GM10248 (cell line): ENCODE measurements at places on chromosomes 4 and X.
A peak's percentile ranks its signal among the peaks of the same experiment; 100 is the strongest.

DNA sequence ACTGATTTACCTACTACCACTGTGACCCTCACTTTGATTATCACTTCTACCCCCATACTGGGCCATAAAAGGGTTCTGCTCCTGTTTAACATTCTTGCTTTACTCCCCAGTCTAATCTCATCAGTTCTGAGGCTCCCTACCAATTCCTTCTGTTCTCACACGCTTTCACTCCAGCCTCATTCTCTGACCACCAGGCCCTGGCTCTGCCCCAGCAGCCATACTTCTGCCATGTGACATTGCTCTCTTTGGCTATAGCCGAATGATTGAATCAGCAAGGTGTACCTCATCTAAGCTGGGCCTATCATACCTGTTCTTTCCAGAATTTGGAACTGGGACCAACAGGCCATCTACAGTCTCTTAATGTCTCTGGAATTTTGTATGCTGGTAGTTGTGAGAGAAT, 14.4 kb upstream of the ELF2 start:
- DNase-seq = no peak

DNA sequence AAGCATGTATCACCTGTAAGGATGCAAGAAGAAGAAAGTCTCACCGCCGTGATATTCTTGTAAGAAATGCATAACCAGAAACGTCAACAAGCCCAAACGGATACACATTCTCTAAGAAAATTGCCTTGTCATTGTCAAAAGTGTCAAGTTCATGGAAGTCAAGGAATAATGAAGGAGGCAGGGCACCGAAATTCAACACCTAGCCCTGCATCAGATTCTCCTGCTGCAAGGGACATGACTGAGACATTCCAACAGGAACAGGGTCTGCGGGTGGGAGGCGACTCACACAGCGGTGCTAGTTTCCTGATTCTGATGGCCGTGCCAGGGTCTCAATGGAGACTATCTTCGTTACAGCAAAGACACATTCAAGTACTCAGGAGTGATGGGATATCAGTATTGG, 26.7 kb downstream of the IRF2 start:
- DNase-seq = no peak

DNA sequence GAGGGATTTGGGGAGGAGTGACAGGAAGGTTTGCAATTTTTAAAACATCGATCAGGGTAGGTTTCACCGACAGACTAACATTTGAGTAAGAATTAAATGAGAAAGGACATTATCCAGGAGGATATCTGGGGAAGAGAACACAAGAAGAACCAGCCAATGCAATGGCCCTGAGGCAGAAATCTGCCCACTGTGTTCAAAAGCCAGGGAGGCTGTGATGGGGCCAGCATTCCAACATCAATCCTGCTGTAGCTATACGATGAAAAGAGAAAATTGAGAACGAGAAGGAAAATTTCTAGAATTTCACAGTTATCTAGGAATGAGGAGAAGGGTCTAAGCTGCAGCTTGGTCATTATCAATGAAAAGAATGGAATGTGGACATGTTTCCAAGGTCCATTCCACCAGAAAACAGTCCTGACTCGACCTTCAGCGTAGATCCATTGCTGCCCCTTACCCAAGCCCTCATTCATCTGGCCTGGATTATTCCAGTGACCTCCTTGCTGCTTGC, 84.4 kb downstream of the APBB2 start:
- DNase-seq = no peak

DNA sequence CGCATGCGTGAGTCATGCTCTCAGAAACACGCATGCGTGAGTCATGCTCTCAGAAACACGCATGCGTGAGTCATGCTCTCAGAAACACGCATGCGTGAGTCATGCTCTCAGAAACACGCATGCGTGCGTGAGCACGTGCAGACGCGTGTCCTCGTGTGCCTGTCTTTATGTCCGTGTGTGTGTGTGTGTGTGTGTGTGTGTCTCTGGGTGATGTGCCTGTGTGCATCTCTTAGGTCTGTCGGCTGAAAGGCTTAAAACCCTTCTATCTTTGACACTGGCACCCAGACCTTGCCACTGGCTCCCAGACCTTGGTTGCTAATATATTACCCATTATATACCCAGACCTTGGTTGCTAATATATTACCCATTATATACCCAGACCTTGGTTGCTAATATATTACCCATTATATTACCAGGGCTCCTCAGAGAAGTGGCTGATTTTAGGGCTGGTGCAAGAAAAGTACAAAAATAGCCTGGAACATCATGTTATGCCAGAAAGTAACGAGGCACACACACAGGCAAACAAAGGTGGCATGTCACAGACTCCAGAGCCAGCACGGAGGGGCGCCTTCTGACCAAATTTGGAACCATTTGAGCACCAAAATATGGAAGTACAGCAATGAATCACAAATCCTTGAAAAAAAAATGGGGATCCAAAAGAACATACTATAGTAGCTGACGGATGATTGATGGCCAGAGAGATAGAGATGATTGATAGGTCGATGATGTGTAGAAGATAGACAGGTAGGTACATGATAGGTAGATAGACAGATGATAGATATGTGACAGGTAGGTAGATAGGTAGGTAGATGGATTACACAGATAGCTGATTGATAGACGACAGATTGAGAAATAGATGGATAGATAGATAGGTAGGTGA, 19.2 kb upstream of the ADRA2C start:
- DNase-seq = no peak

DNA sequence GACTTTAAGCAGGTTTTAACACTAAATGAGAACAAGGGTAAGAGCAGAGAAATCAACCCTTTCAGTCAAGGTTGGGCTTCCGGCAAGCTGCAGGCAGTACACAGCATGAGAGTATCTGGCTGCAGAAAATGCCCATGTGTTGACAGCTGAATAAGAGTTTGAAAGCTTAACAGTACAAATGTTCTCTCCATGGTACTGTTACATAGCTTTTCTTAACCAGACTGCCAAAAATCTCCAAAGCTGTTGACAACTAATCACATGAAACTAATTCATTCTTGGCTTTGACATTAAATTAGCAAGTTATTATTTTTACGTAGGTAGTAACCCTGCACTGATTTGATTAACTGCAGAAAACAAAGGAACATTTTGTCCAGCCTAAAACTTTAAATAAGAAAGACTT, 153.5 kb downstream of the SLC10A7 start:
- no peak for DNase-seq

GRCh38 chr4:86338521-86338920, 21.3 kb downstream of the MAPK10 start:
- DNase-seq = no peak

- no peak for DNase-seq
Observed at GRCh38 chrX:154008521-154008920, 11.2 kb downstream of the IRAK1 start.

DNA sequence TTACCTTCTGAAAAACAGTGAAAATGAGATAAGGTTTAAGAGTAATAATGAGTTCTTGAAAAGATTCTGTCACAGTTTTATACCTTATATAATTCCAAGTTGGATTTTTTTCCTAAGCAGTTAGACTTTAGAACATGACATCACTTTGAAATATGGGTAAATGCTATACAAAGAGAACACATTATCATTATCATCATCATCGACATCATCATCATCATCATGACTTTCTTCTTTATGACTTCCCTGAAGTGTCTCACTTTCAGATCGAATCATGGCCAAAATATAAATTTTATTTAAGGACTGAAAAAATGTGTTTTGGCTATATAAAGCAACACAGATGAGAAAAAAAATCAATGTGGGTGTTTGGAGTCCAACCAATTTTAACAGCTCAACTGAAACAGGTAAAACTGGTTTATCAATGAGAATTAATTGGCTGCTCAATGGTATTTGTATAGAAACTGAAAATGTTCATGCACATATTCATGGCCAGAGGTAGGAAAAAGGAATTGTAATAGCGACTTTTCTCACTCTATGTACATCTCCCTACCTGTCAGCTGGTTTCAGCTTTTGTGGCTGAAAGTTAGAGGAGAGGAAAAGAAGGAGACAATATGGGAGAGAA, 243.1 kb upstream of the GPC4 start:
- no peak for DNase-seq

DNA sequence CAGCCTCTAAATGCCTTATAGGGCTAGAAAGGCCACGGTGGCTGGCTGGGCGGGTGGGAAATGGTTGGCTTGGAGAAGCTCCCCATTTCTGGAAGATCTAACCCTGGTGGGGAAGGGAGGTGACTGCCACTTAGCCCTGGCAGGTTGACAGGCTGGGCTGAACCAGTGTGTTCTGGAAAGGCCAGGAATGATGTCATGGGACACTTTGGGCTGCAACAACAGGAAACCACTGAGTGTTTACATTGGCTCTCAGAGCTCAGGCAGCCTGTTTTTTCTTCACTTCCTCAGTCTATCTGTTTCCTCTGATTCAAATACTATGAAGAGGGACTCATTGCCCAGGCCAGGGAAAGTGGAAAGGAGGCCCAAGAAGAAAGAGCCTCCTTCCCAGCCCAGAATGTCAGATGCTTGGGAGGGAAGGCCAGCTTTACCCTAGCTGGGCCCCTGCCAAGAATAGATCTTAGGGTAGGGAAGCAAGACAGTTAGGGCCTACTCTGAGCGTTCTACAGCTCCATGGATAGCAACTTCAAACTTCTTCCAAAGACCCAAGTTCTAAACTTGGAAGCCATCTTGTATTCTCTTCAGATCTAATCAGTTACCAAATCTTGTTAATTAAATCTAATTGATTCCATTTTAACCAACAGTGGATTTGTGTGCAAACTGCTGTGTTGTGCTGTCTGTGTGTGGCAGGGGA, 65.8 kb upstream of the MSN start:
- DNase-seq = no peak

DNA sequence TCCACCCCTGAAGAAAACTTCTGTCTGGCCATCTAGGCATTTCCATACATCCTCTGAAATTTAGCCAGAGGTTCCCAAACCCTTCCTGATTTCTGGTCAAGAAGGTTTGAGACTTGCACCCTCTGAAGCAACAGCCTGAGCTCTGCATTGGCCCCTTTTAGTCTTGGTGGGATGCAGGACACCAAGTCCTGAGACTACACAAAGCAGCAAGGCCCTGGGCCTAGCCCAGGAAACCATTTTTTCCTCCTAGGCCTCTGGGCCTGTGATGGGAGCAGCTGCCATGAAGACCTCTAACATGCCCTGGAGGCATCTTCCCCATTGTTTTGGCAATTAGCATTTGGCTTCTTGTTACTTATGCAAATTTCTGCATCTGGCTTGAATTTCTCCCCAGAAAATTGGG, 196.6 kb downstream of the IL1RAPL2 start:
- DNase-seq = no peak

DNA sequence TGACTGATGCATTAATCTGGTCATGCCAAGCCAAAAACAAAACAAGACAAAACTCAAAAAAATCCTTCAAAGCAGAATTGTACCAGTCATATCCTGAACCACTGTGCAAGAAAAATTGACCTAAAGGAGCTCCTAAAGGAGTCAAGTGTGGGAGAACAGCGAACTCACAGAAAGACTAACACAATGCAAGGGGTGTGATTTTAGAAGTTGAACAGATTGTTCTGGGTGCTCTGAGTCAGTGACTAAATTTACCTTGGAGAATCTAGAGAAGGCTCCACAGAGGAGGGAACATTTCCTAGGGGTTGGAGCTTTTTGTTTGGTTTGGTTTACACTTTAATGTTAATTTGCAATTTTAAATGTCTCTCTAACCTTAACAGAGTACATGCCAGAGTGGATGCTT, 48.9 kb upstream of the PHF8 start:
- no peak for DNase-seq

DNA sequence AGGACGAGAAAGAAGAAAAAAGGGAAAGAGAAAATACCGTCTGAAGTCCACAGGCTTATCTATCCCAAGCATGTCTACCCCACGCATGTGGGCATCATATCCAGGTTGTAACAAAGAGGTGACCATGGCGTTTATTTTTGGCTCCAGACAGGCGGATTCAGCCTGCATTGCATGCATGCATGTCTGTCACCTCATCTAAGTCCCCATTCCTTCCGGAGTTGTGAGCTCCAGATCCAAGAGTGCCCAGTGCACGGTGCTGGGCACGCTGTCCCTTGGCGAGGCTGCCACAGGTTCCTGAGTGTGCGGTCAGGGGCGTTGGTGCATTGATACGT, 905 bp upstream of the GALNTL6 start:
- DNase-seq = no peak

DNA sequence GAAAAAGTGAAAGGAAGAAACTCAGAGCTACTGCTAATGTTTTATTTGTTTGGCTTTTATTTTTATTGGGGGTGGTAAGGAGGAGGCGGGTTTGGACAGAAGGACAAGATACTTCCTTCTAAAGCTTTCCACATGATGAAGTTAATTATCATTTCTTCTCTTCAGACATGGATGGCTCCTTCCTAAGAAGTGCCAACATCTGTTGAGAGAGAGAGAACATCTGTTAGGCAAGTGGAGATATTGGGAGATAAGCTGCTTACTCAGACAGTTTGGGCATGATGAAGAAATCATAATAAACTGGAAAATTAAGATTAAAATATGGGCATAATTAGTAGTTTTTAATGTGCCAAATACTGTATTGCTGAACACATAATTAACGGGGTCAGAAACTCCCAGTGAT, 535.7 kb upstream of the INTU start:
- no peak for DNase-seq

DNA sequence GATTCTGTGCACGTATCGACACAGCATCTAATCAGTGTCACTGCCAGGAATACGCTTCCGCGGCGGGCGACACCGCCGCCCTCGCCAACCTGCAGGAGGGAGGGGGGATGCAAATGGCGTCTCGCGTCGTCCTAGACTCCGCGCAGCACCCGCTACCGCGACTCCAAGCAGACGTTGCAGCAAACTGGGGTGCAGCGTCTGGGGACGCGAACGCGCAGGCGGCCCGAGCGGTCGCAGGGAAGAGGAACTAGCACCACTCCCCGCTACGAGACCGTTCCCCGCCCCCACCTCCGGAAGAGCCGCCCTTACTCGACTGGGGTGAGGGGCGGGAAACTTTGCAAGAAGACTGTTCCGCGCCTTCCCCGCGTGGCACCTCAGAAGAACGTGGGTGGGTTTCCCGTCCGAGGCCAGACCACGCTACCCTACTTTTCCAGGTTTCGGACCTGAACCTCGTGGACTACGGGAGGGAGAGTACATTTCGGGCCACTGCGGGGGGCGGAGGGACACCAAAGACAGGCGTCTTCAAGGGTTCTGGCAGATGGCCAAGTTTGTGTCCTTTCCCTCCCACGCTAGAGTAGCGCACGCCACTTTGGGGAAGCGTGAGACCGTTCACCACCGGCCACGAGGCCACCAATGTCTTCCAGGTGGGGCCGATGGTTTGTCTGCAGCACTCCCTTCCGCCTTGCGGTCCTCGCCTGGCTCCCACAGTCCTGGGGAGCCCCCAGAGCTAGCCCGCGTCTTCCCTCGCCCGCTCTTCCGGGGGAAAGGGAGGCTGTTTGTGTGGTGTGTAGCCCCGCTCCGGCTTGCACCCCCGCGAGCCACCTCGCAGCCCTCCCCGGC, 78.0 kb upstream of the BCOR start:
- peak; percentile 73 for DNase-seq

DNA sequence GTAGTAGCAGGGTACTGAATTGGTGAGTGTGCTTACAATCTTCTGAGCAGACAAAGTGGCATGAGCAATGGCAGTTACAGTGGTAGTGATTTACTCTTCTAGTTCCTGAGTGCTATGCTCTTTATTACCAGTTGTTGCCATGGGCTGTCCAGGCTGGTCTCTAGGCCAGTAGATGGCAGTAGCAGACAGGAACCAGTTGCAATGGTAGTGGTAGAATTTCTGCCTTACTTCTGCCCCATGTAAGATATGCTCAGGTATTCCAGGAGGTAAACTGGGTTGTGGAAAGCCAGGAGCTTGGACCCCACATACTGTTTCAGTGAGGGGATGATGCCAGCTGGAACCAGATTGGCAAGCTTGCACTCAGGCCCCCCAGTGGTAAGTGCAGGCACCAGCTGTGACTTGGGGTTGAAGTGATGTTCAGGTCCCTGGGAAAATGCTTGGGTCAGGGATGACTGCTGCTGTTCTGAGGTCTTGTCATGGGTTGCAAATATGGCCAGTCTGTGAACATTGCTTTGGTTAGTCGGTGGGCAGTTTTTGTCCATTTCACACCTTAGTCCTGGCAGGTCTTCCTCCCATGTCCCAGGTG, 63.0 kb upstream of the ZXDB start:
- DNase-seq = no peak
